ENCODE measurements at places on chromosomes 5 and 9.

DNA sequence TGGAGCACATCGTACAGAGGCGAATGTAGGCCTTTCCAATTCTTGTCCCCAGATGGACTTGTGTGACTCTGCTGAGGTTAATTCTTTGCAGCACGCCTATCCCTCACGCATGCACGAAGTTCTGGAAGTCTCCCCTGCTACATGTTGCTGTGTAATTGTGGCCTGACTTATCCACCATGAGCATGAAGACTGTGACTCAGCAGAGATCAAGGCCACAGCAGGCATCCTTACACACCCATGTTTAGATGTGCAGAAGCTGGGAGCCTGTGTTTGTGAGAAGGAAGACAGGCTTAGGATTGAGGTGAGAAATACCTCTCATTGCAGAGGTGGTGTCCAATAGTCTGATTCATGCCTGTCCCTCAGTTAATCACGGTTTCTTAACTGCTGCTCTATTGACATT is 135.6 kb downstream of the ICE1 start:
- no peak for DNase-seq

DNA sequence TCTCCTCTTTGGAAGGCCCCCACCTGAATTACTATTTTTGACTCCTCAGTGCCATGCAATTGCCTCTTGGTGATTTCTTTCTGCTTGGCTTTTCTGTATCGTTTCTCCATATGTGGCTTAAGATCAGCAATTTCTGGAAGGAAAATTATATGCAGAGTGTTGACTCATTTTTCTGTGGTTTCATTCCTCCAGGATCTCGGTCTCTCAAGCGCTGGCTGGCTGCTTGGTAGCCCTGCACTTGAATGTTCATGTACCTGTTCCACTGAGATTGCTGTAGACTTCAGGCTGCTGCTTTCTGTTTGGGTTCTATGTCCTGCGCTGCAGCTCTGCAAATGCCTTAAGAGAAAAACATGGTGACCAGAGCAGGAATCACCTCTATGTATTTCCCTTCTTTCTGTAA is 77.6 kb downstream of the INIP start:
- no peak for DNase-seq

DNA sequence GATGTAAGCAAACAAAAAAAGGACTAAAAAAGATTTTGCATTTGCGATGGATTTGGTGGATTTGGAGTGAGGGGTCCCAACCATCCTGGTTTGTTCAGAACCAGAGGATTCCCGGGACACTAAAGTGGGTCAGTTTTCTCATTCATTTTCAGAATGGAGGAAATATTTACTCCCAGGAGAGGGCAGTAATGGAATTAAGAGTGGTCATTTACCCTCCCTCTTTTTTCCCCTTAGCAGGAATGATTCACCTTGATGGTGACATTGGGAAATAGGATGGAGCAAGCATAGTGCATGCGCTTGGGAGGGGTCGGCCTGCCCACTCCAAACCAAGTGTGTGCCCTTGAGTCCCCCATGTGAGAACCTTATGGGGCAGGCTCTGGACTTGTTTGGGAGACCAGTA is 164.2 kb upstream of the PUM3 start:
- peak; percentile 18 for DNase-seq

GRCh38 chr9:77847059-77847499 is 184.5 kb downstream of the GNAQ start:
- no peak for DNase-seq

GRCh38 chr5:150342583-150342982 is 14.9 kb upstream of the TCOF1 start:
- no peak for DNase-seq

DNA sequence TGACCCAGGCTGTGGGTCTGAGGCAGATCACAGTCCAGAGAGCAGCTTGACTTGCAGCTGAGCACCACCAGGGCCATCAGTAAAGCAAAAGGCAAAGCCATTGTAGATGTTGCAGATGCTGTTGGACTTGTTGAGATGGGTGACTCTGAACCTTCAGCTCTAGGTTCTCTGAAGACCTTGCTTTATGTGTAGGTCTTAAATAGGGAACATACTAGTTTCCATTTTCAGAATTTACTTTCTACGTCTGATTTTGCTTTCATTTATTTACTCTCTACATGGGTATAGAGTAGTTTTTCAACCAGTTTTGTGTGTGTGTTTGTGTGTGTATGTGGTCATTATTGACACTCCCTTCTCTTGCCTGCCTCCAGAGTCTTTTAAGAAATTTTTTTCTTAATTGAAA is at the start of gene IFNA6:
IFNA6 (minus strand) TSS at position 101 of the 400 bp plus-strand sequence; CDS start at position 101, 0 bp downstream.
- no peak for DNase-seq

DNA sequence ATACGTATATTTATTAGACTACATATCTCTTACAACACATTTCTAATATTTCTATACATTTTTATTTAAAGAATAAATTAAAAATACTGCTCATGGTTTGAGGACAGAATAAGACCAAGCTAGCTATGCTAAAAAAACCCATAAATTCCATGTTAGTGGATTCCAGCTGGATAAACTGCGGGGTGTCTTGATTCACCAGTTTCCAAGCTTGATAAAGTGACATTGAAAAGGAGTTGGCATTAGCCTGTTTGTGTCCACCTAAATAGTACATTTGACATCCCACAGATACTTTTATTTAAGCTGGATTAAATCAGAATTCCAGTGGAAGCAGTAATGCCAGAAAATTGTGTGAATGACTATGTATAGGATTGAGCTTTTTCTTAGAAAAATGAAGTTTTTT is 80.1 kb downstream of the GABRA6 start:
- no peak for DNase-seq

DNA sequence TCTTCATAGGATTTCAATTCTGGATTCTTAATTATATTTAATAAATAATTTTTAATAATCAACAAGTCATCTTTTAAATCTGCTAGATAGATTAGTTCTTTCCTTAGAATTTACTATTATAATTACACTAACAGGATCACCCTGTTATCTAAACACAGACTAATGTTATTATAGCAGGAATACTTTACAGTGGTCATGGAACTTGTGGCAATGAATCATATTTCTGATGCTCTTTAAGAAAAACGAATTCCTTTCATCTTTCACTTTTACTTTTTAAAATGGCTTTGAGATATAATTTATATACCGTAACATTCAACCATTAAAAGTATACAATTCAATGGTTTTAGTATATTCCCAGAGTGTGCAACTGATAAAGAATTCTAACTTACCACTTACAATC is 29.7 kb upstream of the CDK5RAP2 start:
- no peak for DNase-seq

- no peak for DNase-seq
Measured at GRCh38 chr5:59164041-59164830, 581.4 kb downstream of the RAB3C start.

- DNase-seq, result no peak
Measured at GRCh38 chr5:56763711-56764466, 51.5 kb upstream of the MAP3K1 start.
